Activated T-cell treated with anti-CD3 and anti-CD28 coated beads for 1 hour (primary cell): ENCODE measurements at places on chromosomes 6 and 20.

- DNase-seq, result no peak
These were observed 16.7 kb upstream of the PDYN start for GRCh38 chr20:2010533-2010932.

DNA sequence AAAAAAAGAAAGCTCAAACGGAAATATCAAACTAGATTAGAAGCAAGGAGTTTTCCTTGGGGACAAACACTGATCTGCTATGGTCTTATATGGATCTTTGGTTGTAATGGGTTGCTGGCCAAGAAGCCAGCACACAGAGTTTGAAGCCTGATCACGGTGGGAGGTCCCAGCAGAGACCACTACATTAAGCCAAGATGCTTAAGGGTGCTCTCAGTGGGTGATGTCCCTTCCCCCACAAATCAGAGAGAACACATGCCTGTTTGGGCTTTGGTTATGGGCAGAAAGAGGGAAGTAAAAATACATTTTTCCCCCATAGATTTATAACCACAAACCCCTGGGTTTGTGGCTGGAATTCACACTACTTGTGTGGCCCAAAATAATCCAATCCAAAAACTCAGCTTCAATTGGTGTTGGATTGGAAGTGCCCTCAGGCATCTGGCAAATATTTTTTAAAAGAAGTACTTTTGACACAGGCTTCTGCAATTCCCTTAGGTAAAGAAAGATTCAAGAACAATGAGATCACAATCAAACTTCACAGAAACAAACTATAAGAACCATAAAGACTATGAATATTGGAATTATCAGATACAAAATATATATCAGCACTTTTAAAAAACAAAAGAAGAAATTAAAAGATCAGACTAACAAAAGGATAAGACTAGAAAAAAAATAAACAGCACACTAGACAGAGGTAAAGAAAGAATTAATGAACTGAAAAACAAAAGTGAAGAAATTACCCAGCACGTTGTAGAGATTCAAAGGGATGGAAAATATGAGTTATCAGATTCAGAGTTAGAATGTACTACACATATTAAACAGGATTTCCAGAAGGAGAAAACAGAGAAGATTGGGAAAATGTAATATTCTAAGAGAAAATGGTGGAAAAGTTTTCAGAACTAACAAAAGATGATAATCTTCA lies 44.7 kb downstream of the ESF1 start:
- no peak for DNase-seq

GRCh38 chr6:78883651-78884050 lies 16.3 kb downstream of the IRAK1BP1 start:
- DNase-seq, result no peak

DNA sequence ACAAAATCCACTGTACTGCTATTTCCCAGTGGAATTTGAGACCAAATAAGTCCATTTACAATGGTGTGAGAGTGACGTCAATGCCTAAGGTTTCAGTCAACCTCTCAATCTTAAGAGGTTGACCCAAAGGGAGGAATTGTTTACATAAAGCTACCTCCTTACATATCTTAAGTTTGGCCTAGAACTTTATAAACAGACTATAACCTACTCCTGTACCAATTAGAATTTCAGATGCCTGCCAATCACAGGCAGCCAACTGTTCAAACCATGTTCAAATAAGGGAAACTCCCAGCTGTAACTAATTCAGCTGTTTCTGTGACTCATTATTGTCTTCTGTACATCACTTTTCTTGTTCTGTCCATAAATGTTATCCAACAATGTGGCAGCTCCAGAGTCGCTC lies 14.5 kb downstream of the LGSN start:
- DNase-seq, result no peak

DNA sequence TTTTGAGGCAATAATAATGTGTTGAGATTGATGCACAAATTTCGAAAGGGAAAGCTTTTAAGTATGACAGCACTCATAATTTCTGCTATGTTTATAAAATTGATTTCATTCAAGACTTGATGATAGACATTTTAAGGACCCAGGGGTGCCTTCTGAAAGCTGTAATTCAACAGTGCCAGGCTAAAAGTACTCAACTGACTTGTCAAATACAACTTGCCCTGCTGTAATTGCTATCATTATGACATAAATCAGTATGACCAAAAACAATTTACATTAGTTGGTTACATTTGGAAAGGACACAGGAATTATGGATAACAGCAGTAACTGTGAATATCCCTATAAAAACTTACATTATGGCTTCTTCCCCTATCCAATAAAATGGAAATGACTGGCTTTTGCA lies 178.9 kb downstream of the MMUT start:
- no peak for DNase-seq

DNA sequence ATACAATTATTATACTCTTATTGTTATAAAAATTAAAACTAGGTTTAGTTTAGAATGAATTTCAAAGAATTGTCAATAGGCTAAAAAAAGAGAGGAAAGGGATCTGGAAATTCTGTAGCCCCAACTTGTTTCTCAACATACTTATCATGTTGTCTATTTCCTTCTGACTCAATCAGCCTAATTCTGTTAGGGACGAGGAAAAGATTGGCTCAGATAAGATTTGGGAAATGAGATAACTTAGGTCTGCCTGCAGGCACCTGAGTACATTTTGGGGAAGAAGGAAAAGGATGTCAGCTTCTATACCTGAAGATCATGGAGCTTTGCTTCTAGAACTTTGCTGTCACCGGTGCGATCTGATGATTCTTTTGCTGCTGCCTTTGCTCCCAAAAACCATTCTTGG lies 238.8 kb downstream of the SYNE1 start:
- DNase-seq, result no peak

DNA sequence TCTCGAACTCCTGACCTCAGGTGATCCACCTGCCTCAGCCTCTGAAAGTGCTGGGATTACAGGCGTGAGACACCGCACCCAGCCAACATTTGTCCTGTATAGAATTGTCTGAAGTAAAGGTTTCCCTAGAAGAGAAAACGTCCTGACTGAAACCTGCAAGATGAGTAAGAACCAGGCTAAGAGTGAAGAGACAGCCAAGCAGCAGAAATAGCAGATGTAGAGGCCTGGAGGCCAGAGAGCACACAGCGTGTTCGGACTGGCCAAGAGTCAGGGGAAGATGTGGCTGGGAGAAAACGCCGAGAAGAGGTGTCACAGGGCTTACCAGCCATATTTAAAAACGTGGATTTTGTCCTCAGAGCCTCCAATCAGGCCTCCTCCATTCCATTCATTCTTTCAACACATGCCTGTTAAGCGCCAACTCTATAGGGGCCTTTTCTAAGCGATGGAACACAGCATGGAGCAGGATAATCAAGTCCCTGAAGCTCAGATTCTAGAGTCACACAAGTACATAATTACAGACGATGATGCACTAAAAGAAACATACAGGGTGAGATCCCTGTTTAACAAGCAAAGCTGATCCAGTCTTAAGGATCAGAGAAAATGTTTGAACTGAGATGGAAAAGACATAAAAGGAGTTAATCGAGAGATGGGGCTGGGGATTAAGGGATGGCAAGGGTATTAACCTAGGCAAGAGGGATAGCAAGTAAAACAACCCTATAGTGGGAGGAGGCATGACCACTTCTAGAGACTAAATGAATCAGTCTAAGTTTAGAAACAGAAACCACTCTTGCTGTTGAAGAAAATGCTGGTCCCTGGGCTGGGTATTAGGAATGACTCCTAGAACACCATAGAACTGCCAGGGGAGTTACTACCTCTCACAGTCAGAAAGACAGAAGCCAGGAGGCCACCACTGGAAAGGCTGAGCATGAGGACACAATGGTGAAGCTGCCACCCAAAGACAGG lies 4.8 kb downstream of the ZCCHC3 start:
- no peak for DNase-seq
